ENCODE measurements at places on chromosomes 11 and 22.
A peak's percentile ranks its signal among the peaks of the same experiment; 100 is the strongest.

GRCh38 chr11:82909015-82909640 is 7.6 kb downstream of the DDIAS start:
- no peak for DNase-seq

DNA sequence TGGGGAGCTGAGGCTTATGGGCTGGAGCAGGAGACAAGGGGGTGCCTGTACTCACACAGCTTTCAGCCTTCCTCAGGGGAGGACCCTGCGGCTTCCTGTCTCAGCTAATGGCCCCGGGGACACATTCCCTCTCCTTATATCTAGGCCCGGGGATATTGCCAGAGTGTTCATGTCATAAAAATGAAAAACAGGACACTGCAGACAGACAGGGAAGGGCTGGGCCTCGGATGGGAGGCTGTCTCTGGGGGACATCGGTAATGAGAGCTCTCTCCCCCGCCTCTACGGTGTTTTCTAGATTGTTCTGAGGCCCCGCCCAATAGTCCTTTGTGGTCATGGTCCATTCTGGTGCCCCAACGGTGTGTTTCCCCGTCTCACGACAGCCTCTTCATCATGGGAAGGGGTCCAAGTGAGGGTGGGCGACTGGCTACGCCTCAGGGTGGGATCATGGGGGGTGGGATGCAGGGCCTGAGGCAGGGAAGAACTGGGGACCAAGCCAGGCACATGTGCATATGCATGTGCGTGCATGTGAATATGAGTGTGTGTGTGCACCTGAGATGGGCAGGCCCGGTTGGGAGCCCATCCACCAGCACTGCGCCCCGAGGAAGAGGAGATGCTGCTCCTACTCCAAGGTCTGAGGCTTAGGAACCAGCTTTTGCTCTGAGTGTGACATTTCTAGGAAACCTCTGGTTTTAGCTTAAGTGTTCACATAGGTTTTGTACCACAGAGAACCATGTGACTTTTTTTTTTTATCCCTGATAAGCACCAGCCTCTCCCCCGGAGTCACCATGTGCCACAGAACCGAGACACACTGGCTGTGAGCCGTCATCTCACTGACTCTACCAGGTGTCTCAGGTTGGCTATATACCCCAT is 5.3 kb downstream of the ARVCF start:
- DNase-seq: no peak

- peak; percentile 41 for DNase-seq
Measured at GRCh38 chr22:42300259-42301076, 30.0 kb upstream of the TCF20 start.

DNA sequence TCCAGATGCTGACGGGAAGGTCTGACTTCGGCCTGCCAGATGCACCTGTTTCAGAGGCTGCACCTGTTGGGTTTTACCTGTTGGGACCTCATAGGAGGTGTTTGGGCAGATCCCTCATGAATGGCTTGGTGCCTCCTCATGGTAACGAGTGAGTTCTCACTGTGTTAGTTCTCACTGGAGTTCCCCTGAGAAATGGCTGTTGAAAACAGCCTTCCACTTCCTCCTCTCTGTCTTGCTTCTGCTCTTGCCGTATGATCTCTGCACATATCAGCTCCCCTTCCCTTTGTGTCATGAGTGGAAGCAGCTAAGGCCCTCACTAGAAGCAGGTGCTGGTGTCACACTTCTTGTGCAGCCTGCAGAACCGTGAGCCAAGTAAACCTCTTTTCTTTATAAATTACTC is 207.6 kb upstream of the SEZ6L start:
- DNase-seq: no peak

GRCh38 chr22:44380756-44381486 is 68.2 kb upstream of the SHISAL1 start:
- no peak for DNase-seq

DNA sequence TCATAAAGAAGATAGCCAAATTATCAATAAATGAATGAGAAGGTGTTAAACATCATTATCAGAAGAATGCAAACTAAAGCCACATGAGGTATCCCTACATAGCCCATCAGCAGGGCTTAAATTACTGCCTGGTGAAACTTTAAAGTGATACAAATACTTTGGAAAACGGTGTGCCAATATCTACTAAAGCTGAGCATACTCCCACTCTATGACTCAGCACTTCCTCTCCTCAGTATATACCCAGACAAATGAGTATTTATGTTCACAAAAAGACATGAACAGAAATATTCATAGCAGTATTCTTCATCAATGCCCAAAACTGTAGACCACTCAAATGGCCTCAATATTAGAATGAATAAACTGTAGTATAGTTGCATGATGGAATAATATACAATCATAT is 284.6 kb upstream of the ZC3H12C start:
- DNase-seq: no peak

GRCh38 chr11:116519499-116519898 is 253.3 kb downstream of the BUD13 start:
- no peak for DNase-seq

DNA sequence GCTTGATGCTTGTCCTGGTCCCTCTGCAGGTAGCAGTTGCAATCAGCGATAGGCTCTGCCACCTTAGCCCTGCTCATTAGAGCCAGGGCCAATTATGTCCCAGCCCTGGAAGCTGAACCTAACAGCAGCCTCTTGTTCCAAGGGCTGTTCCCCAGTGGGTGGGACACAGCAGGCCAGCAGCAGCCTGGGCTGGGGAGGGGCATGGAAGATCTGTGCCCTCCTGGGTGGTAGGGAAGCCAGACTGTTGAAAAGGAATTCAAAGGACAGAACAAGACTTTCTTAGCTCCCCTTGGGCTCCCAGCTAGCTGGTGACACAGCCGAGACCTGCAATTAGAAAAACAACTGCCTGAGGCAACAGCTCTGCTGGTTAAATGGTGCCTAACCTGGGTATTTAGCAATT is 17.4 kb downstream of the DRD2 start:
- no peak for DNase-seq

GRCh38 chr22:26770624-26771023 is 113.2 kb downstream of the MIAT start:
- DNase-seq: no peak

- no peak for DNase-seq
Measured at GRCh38 chr22:29212743-29213142, 7.0 kb downstream of the EMID1 start.

- peak; percentile 53 for DNase-seq
Measured at GRCh38 chr11:87421422-87421821, 383.7 kb downstream of the TMEM135 start.

DNA sequence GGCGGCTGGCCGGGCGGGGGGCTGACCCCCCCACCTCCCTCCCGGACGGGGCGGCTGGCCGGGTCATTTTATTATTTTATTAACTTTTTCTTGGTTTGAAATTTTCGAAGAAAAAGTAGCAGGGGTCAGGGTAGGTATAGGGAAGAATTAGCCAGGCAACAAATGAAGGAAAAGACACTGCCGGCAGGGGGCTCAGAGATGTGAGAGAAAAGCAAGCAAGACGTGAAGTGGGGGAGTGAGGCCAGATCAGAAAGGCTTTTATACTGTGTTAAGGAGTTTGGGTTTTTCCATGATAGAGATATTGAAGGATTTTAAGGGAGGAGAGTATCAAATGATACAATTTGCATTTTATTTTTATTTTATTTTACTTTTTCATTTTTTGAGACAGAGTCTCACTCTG is 19.0 kb downstream of the RNF214 start:
- no peak for DNase-seq

DNA sequence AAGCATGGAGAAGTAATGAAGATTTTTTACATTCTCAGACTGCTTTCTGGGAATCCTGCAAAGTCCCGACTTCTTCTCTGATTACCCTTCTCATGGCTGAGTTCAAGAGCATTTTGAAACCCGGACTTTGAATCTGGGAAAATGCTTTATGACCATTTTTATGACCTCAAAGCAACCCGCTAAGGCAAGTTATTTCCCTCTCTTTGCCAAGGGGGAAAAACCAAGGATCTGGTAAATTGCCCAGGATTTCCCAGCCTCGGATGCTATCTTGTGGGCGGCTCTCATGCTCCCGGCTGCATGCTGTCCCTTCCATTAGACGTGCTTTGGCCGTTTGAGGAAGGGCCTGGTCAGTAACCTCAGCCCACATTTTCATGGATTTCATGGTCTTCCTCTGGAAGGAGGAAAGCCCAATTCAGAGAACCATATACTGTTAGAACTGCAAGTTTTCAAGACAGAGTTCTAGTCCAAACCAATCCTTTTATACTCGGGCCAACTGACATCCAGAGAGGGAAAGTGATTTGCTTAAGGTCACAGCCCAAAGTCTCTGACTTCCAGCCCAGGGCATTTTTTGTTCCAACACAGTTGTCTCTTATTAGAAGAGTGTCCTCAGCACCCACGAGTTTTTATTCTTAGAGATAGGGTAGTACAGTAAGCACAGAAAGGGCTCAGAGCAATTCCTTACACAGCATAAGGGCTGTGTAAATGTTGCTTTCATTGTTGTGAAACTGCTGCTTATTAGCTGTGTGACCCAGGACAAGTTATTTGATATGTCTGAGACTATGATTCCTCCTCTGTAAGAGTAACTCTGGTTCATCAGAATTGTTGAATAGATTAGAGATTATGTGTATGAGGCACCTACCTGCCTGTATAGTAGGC is 77.4 kb downstream of the NAV2 start:
- no peak for DNase-seq

DNA sequence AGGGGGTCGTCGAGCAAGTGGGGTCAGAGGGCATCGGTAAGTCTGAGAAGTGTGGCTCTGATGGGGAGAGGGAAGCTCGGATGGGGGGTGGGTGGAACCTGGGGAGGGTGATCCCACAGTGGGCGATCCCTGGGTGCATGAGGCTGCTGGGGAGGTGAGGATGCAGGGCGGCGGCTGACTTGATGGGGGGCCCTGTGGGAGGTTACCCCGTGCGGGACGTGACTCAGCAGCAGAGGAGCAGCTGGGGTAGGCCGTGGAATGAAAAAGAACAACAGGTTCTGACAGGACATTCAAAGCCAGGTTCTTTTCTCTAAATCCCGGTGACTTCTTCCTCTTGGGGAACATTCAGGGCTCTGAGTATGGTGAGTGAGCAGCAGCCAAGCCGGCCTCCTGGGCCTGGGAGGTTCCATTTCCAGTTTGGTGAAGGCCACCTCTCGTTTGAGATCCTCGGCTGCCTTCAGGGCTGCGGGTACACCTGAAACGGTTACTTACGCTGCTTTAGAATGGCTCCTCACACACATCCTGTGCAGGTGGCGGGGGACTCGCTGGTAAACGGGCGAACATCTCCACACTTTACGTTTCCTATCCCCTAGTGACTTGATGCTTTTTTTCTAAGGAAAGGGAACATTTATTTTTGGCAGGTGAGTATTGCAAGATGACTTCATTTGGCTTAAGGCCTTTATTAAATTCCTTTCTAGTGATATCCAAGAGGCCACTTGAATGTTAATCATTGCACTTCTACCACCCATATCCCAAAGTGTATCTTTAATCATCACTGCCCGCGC is 278.2 kb downstream of the TBC1D22A start:
- DNase-seq: no peak

GRCh38 chr22:20469110-20469868 is 26.3 kb downstream of the KLHL22 start:
- DNase-seq: no peak

DNA sequence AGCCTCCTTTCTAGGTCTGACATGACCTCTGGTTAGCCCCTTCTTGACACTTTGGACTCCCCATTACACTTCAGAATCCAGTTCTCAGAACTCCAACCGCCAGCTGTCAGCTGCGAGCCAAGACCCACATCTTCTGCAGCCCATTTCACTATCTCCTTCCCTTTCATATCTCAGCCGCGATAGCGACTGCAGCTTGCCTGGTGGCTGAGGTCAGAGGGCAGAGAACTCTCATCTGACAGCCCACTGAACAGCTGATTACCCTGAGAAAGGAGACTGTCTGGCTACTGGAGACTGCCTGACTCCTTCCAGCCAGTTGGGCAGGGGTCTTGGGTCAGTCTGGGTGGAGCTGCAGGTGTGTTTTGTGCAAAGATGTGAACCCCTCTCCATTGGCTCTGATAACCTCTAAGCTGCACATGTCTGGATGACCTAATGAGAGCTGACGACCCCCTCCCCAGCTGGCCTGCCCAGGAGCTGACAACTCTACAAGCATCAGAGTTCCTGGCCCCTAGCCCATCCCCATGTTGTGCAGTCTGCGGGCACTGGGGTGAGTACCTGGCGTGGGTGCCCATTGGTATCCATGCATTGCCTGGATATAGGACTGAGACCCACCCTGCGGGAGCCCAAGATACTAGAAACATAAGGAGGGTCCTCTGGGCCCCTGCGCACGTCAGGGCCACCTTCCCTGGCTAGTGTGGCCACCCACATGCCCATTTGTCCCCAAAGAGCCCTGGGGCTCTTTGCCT is 1.1 kb downstream of the CHRM1 start:
- no peak for DNase-seq

GRCh38 chr11:76759092-76759491 is 24.1 kb upstream of the TSKU start:
- DNase-seq: no peak

GRCh38 chr22:44839721-44840120 is 87.3 kb downstream of the ARHGAP8 start:
- DNase-seq: no peak

DNA sequence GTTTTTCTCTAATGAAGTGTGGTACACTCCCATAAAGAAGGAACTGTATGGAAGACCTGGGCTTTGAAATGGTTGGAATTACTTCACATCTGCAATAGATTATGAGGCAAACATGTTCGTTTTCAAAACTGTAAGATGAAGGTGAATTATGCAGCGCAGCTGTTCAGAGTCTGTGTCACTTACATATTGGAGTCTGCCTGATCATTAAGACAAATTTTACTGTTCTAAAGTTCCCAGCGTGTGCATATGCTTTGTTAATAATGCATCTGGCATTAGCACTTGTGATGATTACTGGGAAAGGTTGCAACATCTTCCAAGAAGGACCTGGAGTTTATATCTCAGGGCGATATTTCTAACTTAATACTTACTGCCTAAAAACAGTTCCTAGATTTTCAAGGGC is 255.2 kb upstream of the ZC3H12C start:
- no peak for DNase-seq

- DNase-seq: no peak
Measured at GRCh38 chr11:72522186-72522585, 87.9 kb upstream of the CLPB start.

DNA sequence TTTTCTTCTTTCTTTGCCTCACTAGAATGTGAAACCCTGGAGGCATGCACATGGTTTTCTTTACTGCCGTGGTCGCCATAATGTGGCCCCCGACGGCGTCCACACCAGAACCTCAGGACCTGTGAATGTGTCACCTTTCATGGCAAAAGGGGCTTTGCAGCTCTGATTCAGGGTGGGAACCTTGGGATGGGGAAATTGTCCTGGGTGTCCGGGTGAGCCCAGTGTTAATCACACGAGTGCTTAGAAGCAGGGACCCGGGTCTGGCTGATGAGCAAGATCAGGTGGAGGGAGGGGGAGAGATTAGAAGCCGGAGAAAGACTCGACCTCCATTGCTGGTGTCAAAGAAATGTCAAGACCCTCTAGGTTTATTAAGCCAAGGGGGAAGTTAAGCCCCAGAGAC is 74.7 kb upstream of the SHISAL1 start:
- no peak for DNase-seq
